ENCODE measurements at places on chromosomes 5 and 9.

DNA sequence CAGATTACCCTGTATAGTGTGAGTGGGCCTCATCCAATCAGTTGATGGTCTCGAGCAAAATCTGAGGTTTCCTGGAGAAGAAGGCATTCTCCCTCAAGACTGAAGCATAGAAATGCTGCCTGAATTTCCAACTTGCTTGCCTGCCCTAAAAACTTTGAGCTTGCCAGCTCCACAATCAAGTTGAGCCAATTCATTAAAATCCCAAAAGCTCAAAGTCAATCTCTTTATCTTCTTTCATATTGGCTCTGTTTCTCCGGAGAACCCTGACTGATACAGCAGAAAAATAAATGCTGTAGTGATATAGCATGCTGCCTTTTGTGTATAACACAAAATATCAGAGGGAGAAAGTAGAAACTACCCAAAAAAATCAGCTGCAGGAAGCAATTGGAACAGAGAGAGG, 72.5 kb upstream of the NMUR2 start:
- DNase-seq, result no peak

DNA sequence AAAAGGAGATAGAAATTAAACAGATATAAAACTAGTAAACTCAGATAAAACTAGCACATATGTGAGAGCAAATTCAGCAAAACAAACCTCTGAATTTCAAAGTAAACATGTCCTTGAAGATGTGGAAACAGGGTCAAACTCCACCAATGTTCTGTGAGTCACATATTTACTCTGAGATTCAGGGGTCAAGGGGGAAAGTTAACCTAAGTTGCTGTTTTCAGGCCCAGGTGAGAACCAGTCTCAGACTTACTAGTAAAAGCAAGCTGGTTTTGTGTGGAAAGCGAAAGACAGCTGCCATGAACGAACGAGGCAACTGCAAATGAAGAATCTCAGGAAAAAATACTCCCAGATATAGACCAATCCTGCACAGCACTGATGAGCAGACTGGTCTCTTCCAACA, 29.0 kb downstream of the PSMB7 start:
- DNase-seq, result no peak

DNA sequence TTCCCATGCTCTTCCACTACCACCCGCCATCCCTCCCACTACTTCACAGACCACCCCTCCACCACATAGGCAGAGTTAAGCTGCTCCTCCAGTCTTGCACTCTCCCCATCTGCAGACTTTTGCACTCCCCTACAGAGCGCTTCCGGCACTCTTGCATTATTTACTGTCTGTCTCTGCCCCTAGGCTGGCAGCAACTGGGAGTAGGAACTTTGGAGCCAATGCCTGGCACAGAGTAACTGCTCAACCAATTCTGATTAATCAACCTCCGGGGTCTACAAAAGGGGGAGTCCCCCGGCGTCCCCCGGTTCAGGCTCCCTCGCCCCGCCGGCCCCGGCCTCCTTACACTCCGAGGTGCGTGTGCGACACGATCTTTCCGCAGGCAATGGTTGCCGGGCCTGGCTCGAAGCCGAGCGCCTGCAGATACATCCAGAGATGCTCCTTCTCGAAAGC, 498 bp downstream of the HAUS6 start:
- DNase-seq, result no peak

DNA sequence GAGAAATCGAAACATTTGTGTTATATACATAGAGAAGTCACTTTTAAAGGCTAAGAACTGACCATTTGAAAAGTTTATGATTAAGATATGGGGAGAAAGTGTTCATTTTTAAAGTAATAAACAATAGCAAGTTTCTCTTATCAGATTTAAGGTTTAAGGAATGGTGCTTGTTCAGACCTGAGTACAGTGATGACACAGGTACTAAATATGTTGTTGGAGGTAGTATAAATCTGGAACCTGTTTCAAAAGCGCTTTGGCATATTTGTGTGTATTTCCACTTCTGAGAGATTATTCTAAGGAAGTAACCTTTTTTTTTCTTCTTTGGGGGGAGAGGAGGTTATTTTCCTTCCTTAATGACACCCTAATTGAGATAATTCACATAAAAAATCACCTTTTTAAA, 18.4 kb downstream of the CDC42SE2 start:
- no peak for DNase-seq

GRCh38 chr9:128107468-128108268, 19.9 kb downstream of the PTGES2 start:
- no peak for DNase-seq

Measured in stimulated activated CD8-positive, alpha-beta memory T cell treated with anti-CD3 and anti-CD28 coated beads, Interleukin-7, amount 100 ng/mL, for 24 hours (primary cell).